Regular cardiac myocyte (primary cell): ENCODE measurements at places on chromosomes 5 and 9. TPM values are rescaled to one million over a fixed set of nuclear protein-coding genes. Genes with fewer than 3 reads are reported as not detected.

Gene TICAM2
- 3.1 and 6.3 TPM in 2 replicates for total RNA-seq

Gene CATSPER3
- 0.38 TPM in 1 of 2 replicates, not detected in the other for total RNA-seq

Gene WDR31
- 1.3 and 2.0 TPM in 2 replicates for total RNA-seq

Gene FSTL4
- under 0.01 TPM in 1 of 2 replicates, not detected in the other for total RNA-seq

Gene SLC36A2
- total RNA-seq: not detected in 2 replicates

Gene PCDHA13
- under 0.01 TPM in 1 of 2 replicates, not detected in the other for total RNA-seq

Gene FCN2
- 0.28 TPM in 1 of 2 replicates, not detected in the other for total RNA-seq

Gene DMAC1
- 4.5 and 6.3 TPM in 2 replicates for total RNA-seq

Gene FOXE1
- total RNA-seq: under 0.01 TPM in 2 replicates

Gene EIF4E1B
- total RNA-seq: not detected in 2 replicates

Gene DBH
- not detected in 2 replicates for total RNA-seq

Gene HSPB3
- 0.56 TPM in 1 of 2 replicates, not detected in the other for total RNA-seq

Gene PCDHB12
- total RNA-seq: under 0.01 and 0.28 TPM in 2 replicates

Gene PRSS3
- 6.5 and 27.8 TPM in 2 replicates for total RNA-seq

Gene ATP6V1G1
- total RNA-seq: 108 and 176 TPM in 2 replicates

Gene MOB3B
- total RNA-seq: under 0.01 TPM in 2 replicates

Gene ASPN
- total RNA-seq: 1.3 and 7.3 TPM in 2 replicates

Gene SLC1A1
- 117 and 148 TPM in 2 replicates for total RNA-seq

Gene PCDHB10
- 0.19 and 1.7 TPM in 2 replicates for total RNA-seq

Gene STPG3
- total RNA-seq: not detected in 2 replicates

Gene IFNK
- not detected in 2 replicates for total RNA-seq

Gene TRIP13
- total RNA-seq: 7.0 and 73.8 TPM in 2 replicates

Gene ZDHHC11B
- total RNA-seq: under 0.01 TPM in 1 of 2 replicates, not detected in the other
